ENCODE measurements at places on chromosomes 13 and 19.

GRCh38 chr13:40579535-40579934, 86.9 kb downstream of the FOXO1 start:
- no peak for DNase-seq

GRCh38 chr13:29527916-29528315, 67.6 kb downstream of the SLC7A1 start:
- DNase-seq: no peak

GRCh38 chr19:30403203-30403985, 31.2 kb downstream of the ZNF536 start:
- no peak for DNase-seq

DNA sequence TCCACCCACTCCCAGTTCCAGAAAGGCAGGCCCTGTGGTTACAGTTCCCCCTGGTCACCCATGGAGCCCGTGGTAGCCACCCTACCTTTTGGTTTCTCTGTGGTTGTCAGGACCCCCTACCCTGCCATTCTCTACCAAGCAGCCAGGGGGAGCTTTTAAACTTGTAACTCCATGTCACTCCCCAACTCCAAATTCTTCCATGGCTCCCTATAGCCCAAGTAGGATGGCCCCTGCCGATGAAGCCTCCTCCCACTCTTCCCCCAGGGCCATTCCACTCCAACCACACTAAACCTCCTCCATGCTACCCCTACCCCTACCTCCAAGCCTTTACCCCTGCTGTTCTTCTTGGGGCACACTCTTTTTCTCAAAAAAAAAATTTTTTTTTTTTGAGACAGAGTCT, 2.2 kb downstream of the S1PR2 start:
- DNase-seq: peak; percentile 71

- no peak for DNase-seq
Measured at GRCh38 chr19:46670813-46671212, 9.8 kb upstream of the DACT3 start.

DNA sequence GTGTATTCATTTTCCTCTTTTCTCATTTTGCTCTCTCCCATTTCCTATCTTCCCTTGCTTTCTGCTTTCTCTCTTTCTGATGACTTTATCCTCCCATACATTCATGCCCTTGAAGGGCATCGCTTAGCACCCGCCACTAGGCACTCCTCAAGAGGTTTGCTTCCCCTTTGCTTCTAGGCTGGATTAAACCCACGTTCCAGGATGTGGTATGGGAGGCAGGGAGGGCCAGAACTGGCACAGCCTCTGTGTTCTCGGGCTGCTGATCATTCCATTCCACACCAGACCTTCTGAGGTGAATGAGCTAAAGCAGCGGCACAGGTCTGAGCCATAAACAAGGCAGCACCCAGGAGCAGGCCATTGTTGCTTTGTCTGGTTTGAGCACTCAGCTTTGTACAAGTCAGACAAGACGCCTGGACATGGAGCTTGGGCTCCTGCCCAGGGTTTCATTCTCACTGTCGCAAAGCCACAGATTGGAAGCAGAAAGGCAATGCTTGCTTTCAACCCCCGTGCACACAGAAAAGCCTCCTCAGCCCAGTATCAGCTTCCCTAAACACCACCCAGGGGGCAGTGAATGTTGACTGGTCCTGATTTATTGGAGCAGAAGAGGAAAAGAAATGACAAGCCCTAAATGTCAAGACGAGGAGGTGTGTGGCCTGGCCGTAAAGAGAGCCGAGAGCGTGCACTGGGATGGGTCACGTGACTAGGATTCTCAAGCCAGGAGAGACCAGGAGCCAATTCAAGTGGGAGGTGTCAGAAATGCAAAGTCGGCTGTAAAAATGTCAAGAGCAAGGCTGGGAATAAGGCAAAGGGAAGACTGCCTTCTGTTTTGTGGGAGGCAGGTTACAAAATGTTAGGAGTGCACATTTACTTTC, 218.0 kb upstream of the SERP2 start:
- DNase-seq: no peak

- no peak for DNase-seq
Measured at GRCh38 chr13:25778365-25778764, 273.5 kb downstream of the SHISA2 start.

DNA sequence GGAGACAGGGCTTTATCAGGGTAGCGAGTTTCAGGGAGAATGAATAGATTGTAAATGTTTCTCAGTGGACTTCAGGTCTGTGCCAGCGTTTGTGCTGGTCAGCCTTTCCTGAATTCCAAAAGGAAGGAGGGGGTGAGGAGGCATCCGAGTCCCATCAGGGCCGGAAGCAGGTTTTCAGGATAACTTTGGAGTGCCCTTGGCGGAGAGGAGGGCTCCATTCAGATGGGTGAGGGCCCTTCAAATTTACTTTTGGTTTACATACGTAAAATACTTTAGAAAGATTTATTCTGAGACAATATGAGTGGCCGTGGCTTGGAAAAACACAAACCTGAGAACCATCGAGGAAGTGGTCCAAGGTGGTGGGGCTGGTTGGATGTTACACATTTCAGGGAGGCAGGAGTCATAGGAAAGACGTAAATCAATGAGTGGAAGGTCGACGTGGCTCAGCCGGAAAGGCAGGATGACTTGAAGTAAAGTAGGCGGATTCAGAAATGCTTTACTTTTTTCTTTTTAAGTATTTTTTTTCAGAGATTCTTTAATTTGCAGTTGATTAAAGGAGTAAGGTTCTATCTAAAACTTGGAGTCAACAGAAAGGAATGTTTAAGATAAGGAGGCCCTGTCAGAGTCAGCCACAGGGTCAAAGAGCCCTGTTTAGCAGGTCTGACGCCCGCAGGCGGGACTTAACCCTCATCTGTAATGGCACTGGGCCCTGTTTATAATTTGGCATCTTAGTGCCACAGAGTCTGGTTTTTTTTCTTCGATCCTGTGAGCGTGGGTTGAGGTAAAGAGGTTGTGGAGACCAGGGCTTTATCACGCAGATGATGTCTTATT, 32.8 kb downstream of the ATP11A start:
- peak; percentile 66 for DNase-seq

- DNase-seq: no peak
Measured at GRCh38 chr13:76086729-76087128, 450.6 kb downstream of the LMO7 start.

- DNase-seq: no peak
Measured at GRCh38 chr19:27657271-27658051, 1555.5 kb downstream of the UQCRFS1 start.

DNA sequence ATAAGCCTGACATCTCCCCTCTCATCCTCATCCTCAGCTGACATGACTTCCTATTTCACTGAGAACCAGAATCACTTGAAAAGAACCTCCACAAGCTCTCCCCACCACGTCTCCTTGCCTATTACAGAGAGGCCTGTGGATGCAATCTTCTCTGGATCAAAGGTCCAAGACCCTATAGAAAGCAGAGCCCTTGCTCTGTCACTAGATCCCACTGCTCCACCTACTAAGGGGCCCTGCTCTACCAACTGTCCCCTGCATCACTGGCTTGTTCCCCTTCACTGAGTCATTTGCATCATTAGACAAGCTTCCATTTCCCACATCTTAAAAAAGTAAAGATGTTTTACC, 40.8 kb downstream of the RCBTB2 start:
- DNase-seq: no peak

GRCh38 chr19:14407605-14408484, 11.3 kb downstream of the DDX39A start:
- peak; percentile 6 for DNase-seq

GRCh38 chr13:66074018-66074615, 1156.0 kb downstream of the PCDH9 start:
- no peak for DNase-seq

- DNase-seq: no peak
Measured at GRCh38 chr13:87376081-87376480, 295.1 kb upstream of the SLITRK5 start.

DNA sequence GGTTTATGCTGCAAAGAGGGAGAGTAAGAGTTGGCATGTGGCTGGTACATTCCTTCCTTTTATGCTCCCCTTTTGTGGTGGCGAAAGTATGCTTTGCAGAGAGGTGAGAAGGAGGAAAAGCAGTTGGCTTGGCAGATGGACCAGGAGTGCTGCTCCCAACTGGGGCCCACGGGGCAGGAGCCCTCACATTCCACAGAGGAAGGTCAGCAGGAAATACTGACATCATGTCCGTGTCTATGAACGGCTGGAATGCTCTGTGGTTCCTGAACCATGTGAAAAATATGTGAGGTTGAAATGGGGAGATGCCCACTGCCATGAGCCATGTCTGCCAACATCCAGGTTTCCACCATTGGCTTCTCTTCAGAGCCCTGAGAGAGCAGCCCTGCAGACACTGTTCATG, 33.3 kb upstream of the GAS6 start:
- DNase-seq: no peak

- DNase-seq: peak; percentile 87
Measured at GRCh38 chr19:46728693-46729339, 11.9 kb upstream of the PRKD2 start.

- DNase-seq: no peak
Measured at GRCh38 chr13:49342454-49342853, 94.7 kb downstream of the CDADC1 start.

- peak; percentile 78 for DNase-seq
Measured at GRCh38 chr13:30870049-30870884, 35.8 kb upstream of the MEDAG start.

- no peak for DNase-seq
Measured at GRCh38 chr13:88000239-88000638, 329.1 kb downstream of the SLITRK5 start.

DNA sequence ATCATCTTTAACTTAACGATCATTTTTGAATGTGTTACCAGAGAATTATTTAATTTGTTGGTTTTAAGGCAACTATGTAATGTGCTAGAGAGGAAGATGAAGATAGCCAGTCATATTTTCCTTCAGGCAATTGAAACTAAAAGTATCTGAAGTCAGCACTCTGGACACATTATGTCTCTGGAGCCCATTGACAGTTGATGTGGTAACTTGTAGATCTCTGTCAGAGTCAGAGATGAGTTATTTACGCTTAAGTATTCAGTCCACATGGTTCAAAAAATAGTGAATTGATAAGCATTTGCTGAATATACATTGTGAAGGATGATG, 2.1 kb downstream of the ZMYM2 start:
- no peak for DNase-seq

DNA sequence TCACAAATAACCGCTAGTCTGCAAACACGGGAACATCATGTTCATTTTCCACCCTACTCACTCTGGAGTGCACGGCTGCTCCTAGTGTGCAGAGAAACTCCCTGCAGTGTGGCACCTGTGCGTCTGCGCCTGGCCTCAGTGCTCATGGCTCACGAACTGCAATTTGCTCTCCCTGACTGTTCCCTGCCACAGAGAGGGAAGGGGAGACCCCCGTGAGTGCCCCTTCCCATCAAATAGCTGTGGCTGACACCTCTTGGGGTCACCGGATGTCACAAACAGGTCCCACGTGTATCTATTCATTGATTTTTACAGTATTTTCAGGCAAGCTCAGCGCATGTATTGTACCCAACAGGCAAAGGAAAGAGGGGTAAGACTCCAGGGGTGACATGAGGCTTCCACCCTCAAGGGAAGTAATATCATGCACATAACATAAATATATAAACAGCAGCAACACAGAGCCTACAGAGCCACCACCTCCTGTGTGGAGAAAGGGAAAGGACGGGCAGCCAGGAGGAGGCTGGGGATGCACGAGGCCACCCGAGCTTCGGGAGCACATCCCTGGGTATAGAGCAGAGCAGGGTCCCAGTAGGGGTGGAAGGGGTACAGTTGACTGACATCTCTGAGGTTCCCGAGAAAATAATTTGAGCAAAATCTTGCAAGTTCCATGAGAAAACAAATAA, 140.3 kb upstream of the SOX1 start:
- no peak for DNase-seq

DNA sequence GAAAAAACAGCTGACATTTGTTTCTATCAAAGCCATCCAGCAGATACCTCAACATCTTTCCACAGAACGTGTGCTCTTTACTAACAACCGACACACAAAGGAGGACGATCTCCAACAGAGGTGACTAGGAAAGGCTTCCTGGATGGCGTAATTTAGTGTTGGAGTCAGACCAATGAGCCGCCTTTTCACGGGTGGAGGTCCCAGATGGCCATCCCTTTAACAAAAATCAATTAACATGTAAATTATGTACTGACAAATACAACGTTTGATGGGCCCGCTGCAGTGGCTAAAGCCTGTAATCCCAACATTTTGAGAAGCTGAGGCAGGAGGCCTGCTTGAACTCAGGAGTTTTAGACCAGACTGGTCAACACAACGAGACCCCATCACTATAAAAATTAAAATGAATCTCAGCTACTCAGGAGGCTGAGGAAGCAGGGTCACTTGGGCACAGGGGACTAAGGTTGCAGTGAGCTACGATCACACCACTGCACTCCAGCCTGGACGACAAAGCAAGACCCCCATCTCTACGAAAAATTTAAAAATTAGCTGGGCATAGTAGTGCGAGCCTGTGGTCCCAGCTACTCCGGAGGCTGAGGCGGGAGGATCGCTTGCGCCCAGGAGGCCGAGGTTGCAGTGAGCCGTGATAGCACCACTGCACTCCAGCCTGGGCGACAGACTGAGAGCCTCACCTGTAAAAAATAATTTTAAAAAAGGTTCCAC, 1.2 kb upstream of the DPY19L3 start:
- DNase-seq: no peak

GRCh38 chr19:38362076-38362945, 12.1 kb upstream of the PSMD8 start:
- peak; percentile 95 for DNase-seq

- peak; percentile 62 for DNase-seq
Measured at GRCh38 chr19:29084266-29084665, 128.7 kb downstream of the UQCRFS1 start.

DNA sequence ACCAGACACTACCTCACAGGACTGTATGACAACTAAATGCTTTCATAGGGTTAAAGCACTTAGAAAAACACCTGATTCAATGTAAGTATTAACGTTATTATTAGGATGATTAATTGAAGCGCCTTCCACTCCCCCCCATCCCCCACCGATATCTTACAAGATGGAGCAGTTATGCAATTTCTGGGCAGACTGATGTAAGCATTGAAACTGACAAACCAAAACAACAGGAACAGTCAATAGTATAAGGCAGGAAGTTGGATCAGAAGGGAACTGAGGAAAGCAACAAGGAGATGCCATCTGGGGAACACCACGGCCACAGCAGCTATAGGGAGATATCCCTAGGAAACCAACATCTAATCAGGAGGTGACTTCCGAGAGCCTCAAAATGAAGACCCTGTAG, 3.8 kb downstream of the LCP1 start:
- DNase-seq: no peak

- DNase-seq: no peak
Measured at GRCh38 chr19:28908941-28909340, 304.0 kb downstream of the UQCRFS1 start.

- peak; percentile 96 for DNase-seq
Measured at GRCh38 chr19:8592231-8593009, 15.2 kb upstream of the MYO1F start.
